ENCODE measurements at places on chromosomes 5 and 9. TPM values are rescaled to one million over a fixed set of nuclear protein-coding genes. Genes with fewer than 3 reads are reported as not detected.

DNA sequence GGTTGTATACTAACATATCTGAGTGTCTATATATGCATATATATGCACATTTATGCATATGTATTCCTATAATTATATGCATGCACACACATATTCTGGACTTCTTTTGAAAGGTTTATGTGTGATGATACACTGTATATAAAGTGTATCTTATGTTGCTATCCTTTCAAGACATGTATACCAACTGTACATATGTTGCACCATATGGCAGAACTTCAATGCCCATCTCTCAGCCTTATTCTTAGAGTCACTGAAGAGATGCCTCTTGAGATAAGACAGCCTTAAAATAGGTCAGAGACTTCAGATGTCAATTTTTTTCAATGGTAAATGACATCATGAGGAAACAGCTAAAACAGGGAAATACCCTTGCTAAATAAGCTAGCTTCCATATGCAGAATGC, 461.4 kb downstream of the SPATA31D1 start:
- no peak for DNase-seq

DNA sequence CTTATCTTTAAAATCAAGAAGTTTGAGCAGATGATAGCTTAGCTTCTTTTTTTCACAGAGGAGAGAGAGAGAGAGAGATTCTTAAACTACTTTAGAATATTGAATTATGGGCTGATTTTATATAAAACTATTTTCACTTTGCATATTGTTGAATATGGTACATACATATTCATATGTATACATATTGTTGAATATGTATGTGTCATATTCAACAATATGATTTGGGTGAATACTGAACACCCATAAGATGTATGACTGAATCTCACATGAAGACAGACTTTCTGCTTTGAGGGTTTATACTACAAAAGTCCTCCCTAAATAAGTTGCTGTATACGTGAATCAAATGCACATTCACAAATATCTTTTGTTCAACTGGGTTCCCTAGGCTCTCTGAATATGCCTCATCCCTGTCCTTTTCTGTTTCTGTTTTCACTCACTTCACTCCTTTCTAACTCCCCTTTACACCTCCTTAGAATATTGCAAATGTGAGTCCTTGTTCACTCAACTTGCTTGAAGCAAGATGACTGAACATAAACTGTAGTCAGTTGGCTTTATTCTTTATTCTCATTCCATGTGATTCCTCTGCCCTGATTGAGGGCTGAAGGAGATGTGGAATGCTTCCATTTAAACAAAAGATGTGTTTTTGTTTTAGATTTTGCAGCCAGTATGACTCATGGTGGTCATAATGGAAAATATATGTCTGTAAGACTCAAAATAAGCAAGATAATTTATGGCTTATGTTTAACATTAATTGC, 225.4 kb upstream of the DAB2 start:
- no peak for DNase-seq

The RXFP3 gene
- not detected for total RNA-seq

The GAS1 gene
- 0.77 TPM for total RNA-seq

The PDE8B gene
- under 0.01 TPM for total RNA-seq
